ENCODE measurements at places on chromosomes 7 and 10. TPM values are rescaled to one million over a fixed set of nuclear protein-coding genes. Genes with fewer than 3 reads are reported as not detected.

Gene IL15RA
- total RNA-seq = 6.0 TPM

GRCh38 chr7:50211130-50212015, 93.1 kb upstream of the IKZF1 start:
- no peak overlapping the region for H3K4me3 ChIP-seq
- H3K27me3 ChIP-seq = peaks cover 79% of the 10 kb centered on the region
- H3K27ac ChIP-seq = no peak overlapping the region
- H3K4me1 ChIP-seq = no peaks in the 10 kb centered on the region
- no peak for DNase-seq

- H3K36me3 ChIP-seq = peaks cover 26% of the 10 kb centered on the region
- no peak overlapping the region for H3K4me3 ChIP-seq
- no peak overlapping the region for H3K27ac ChIP-seq
- peaks cover 25% of the 10 kb centered on the region for H3K4me1 ChIP-seq
Observed at GRCh38 chr7:1022801-1023465, 21.4 kb upstream of the GPR146 start.

- no peak for DNase-seq
- H3K4me1 ChIP-seq = peaks cover 19% of the 10 kb centered on the region
- H3K36me3 ChIP-seq = no peaks in the 10 kb centered on the region
- H3K4me3 ChIP-seq = no peak overlapping the region
- no peak overlapping the region for H3K27ac ChIP-seq
Observed at GRCh38 chr7:22715969-22716368, 11.0 kb upstream of the IL6 start.
